ENCODE measurements at places on chromosomes 6 and 20. TPM values are rescaled to one million over a fixed set of nuclear protein-coding genes. Genes with fewer than 3 reads are reported as not detected.

The VPS16 gene
- 52.9 TPM for total RNA-seq

The PSMG4 gene
- 23.4 TPM for total RNA-seq

The SPATA25 gene
- 0.28 TPM for total RNA-seq

The CST5 gene
- total RNA-seq = not detected

The MAN1A1 gene
- 120 TPM for total RNA-seq

The HDGFL1 gene
- total RNA-seq = not detected

Data from regular cardiac myocyte (primary cell).